Activated CD4-positive, alpha-beta T cell treated with anti-CD3 and anti-CD28 coated beads, Interleukin-2, amount 10 ng/mL, durations not matched to agents 24 days and 14 days (primary cell): ENCODE measurements at places on chromosomes 7 and 10.
A peak's percentile ranks its signal among the peaks of the same experiment; 100 is the strongest.

GRCh38 chr7:92296880-92297445 is 51.2 kb downstream of the ANKIB1 start:
- DNase-seq, result no peak

DNA sequence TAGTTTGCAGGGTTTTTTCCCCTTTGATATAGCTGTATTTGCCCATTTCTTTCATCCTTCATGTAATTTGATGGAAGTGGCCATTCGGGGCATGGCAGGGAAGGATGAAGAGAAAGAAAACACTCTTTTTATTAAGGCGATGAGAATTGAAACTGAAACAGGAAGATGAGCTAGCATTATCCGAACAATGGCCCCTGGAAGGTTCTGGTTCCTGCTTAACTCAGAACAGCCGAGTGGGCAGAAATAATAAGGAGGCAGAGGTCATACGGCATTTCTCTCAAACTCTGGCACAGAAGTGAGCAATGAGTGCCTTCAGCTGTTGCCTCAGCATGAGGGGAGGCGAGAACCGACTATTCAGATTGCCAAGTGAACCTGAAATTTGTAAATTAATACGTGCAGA is 113.2 kb upstream of the MYO3A start:
- DNase-seq, result peak; percentile 43

GRCh38 chr10:89744026-89744425 is 42.6 kb downstream of the KIF20B start:
- no peak for DNase-seq

- no peak for DNase-seq
Observed at GRCh38 chr10:90862908-90863514, 5.2 kb upstream of the HTR7 start.

GRCh38 chr7:130141161-130141883 is 63.9 kb downstream of the TMEM209 start:
- peak; percentile 76 for DNase-seq

- DNase-seq, result no peak
Observed at GRCh38 chr7:116101704-116102103, 71.1 kb upstream of the TFEC start.

DNA sequence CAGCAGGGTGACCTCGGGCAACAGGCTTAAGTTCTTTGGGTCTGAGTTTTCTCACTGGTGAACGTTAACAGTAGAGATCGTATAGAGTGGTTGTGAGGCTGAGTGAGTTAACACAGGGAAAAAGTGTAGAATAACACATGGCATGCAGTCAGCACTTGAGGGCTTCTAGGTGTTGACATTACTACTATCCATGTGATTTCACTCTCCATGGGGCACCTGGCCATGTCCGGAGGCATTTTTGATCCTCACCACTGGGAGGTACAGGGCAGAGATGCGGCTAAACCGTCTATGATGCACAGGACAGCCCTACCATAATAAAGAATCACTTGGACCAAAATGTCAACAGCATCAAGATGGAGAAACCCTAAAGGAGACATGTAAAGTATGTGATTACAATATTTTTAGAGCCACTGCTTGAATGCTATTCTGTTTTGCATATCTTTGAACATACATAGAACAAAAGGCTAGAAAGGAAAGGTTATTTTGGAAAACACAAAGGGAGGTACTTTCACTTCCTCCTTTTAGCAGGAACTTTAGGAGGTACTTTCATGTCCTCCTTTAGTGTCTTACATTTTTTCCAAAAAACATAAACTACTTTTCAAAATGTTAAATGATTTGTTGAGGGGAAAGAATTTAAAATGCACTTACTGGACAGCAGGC is 44.3 kb downstream of the NOD1 start:
- no peak for DNase-seq

DNA sequence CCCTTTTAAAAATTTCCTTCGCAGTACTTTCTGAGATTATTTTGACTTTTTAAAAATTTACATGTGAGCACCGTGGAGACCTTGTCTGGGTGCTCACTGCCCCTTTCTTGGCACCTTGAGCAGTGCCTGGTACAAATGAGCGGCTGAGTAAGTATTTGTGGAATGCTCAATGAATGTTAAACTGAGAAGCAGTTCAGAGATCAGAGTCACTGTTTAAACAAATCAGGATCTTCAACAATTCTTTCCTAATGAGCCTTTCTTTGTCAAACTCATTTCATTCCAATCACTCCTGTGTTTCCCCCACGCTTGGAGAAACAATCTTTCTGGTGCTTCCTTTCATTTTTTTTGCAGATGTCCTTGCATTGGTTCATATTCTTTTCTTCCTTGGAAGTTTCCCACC is 611.3 kb upstream of the GALNT17 start:
- no peak for DNase-seq

DNA sequence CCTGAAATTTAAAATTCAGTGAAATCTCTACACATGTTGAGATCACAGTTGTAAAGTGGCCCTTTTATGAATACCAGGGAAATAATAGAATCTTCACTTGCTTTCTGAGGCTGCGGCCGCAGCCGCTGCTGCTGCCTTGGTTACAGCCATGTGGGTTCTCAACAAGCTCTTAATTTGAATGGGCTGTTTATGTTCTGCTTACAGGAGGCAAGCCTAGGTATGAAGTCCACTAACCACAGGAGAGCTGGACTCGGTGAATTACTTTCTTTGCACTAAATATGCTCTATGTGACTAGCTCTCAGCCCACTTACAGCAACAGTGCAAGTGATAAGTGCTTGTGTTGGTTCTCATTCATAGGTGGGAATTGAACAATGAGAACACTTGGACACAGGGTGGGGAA is 410.8 kb downstream of the SFMBT2 start:
- no peak for DNase-seq

- no peak for DNase-seq
Observed at GRCh38 chr7:129265328-129265727, 40.5 kb downstream of the AHCYL2 start.

DNA sequence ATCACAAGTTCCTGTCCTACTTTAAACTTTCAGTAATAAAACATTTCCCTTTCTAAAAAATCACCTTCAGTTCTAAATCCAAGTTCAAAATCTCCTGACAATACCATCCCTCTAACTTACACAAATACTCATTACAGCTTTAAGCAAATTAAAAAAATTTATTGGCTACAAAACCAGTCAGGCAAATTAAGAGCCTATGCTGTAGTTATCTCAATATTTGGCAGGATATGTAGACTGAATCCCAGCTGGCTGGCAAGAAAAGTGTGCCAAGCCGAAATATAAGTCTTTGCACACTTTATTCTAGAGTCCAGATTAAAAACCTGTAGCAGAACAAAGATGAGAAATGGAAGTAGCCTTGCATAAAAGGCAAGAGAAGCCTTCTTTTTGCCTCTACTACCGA is 9.5 kb downstream of the WAPL start:
- DNase-seq, result no peak

DNA sequence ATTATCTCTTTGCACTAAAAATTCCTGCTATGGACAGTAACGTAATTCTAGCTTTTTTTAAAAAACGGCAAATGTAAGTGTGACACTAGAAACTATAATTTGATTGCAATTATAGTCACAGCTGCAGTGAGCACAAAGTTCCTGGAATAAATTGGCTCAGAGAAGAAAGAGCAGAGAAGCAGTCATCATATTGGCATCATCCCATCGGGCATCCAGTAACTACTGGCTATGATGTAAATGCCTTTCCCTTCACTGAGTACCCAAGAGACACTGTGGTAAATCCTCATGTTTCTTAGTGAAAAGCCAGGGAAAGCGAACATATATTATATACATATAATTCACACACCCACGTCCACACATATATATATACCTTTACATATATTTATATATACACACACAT is 43.6 kb downstream of the PIP4K2A start:
- DNase-seq, result no peak

GRCh38 chr7:115230882-115231571 is 309.1 kb downstream of the MDFIC start:
- no peak for DNase-seq

DNA sequence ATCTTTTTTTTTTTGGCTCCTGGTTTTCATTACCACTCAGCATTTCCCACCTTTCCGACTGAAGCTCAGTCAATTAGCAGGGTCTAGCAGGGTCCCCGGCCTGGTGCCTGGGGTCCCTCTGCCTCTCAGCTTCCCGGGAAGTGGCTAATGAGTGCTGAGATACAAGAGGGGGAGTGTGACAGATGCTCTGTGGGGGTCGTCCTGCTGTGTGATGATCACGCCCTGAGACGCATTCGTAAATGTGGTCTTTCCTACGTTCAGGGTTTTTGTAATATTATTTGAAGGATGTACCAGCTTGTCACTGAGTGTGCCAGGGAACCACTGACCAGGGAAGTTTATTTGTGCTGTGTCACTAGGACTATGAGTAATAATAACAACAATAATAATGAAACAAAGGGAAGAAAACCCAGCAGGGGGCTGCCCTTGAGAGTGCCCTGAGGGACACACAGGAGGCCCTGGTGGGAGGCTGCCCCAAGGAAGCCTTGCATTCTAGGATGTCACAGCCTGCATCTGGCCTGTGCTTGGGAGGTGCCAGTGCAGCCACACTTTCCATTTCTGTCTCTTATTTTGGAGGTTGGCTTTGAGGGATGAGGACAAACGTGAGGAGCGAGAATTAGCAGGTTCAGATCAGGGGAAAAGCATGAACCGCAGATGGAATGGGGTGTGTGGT is 337.8 kb downstream of the ADARB2 start:
- DNase-seq, result no peak

GRCh38 chr7:191105-191980 is 1.0 kb upstream of the FAM20C start:
- no peak for DNase-seq

GRCh38 chr10:7788639-7789286 is 786 bp downstream of the ATP5F1C start:
- no peak for DNase-seq

DNA sequence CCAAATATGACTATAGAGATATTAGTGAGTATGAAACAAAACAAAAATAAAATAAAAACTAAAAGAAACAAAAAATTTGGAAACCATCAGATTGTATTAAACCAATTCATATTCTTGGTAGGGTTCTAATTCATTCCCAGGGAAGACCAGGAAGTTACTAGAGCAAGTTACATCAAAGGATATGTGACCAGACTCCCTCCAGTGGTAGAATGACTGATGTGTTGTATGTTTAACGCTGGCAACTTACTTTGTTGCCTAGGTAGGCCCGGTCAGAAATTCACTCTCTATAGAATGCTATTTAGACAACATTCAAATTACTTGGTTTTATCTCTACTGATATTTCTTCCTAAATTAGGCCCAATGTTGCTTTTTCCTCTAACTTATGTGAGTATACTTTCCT is 5.2 kb downstream of the PHYHIPL start:
- no peak for DNase-seq

GRCh38 chr10:106573106-106573505 is 591.4 kb downstream of the SORCS1 start:
- no peak for DNase-seq

DNA sequence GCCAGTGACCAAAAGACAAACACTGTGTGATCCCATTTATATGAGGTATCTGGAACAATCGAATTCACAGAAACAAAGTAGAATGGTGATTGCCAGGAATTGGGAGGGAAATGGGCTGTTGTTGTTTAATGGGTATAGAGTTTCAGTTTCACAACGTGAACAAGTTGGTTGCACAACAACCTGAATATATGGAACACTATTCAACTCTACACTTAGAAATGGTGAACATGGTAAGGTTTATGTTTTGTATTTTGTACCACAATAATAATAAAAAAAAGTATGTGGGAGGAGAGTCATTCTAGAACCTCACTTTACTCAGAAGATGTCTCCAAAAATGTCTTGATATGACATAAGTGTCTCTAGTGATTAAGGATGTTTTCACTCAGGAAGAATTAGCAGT is 85.2 kb upstream of the SGCE start:
- no peak for DNase-seq

- DNase-seq, result peak; percentile 40
Observed at GRCh38 chr7:66281678-66282590, 76.8 kb downstream of the TPST1 start.

- no peak for DNase-seq
Observed at GRCh38 chr7:67698354-67698753, 701.7 kb downstream of the TYW1 start.

- no peak for DNase-seq
Observed at GRCh38 chr10:114100848-114101741, 57.4 kb downstream of the ADRB1 start.

- no peak for DNase-seq
Observed at GRCh38 chr10:29622382-29622922, 12.3 kb downstream of the SVIL start.

GRCh38 chr7:69465262-69465661 is 133.0 kb upstream of the AUTS2 start:
- no peak for DNase-seq

GRCh38 chr10:121952226-121952625 is 22.8 kb downstream of the NSMCE4A start:
- DNase-seq, result no peak

DNA sequence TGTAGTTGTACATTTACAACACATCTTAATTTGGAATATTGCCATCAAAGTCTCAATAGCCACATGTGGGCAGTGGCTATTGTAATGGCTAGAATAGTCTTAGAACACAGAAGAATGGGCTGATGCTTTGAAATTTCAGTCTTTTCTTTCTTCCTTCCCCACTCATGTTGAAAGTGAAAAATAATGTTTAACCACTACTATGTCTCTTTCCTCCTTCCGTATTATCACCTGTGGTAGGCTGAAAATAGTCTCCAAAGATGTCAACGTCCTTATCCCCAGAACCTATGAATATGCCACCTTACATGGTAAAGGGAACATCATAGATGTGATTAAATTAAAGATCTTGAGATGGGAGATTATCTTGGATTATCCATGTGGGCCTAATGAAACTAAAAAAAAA is 154.0 kb downstream of the SUGCT start:
- DNase-seq, result no peak

DNA sequence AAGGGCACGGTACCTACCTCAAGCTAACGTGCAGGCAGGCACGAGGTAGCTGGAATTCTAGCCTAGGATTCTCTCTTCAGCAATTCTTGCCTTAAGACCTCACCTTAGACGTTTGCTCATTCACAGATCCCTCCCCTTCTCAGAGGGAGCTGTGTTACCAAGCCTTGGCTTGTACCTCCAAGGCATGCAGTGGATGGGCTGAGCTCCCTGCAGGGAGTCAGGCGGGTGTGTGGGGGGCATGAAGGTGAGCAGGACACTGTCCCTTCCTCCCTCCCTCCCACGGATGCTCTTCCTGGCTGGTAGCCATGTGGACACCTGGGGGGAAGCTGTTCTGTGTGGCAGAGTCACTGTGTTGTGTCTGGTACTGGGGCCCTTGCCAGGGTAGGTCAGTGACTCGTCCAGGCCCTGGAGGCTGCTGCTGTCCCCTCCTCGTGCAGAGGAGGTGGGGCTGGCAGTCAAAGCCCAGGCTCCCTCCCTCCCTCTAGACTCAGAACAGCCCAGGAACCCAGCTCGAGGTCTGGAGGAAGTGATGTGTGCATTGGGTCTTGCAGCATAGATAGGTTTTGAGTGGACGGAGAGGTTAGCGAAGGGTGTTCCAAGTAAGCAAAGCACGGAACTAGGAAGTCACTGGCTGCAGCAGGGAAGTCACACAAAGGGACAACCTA is 222.2 kb upstream of the SH2B2 start:
- no peak for DNase-seq

- DNase-seq, result no peak
Observed at GRCh38 chr10:80171248-80171660, 34.1 kb downstream of the ANXA11 start.
